Stimulated activated CD4-positive, alpha-beta T cell treated with anti-CD3 and anti-CD28 coated beads, Interleukin-15, amount 100 ng/mL, for 24 hours (primary cell): ENCODE measurements at places on chromosomes 1 and 21.

GRCh38 chr21:15282665-15283064 lies 217.9 kb upstream of the NRIP1 start:
- DNase-seq = no peak

DNA sequence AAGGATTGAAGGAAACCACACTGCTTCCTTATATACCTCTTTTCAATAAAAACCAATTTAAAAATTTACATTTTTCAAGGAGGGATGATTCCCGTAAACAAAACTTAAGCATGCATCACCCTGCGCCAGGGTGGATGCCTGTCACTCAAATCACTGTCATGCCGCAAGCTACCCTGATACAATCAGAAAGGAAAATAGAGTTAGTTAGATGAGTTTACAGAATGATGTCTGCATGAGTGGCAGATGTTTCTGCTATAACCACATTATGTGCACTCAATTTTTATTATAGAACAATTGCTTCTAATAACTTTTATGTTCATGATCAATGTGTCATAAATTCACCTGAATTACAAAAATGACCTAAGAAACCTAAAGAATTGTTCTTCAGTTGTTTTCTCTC lies 123.4 kb upstream of the ADGRL4 start:
- DNase-seq = no peak

DNA sequence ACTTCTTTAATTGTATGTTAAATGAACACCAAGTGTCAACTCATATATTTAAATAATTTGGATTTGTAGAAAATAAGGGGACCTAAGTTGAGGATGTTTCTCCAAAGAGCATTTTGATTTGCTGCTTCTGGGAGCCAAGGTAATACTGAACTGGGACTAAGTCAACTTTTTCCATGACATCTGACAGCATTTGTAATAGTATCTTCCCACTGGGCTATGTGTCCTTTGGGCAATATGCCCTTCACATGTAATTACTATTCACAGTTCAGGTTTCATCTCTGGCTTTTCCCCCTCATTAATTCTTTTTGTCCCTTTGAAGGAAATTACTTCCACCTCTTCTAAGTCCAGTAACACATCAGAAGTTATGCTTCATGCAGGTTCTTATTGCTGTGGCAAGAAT lies 36.7 kb upstream of the HP1BP3 start:
- DNase-seq = no peak

GRCh38 chr1:70487910-70488665 lies 77.0 kb downstream of the CTH start:
- peak; percentile 17 for DNase-seq

DNA sequence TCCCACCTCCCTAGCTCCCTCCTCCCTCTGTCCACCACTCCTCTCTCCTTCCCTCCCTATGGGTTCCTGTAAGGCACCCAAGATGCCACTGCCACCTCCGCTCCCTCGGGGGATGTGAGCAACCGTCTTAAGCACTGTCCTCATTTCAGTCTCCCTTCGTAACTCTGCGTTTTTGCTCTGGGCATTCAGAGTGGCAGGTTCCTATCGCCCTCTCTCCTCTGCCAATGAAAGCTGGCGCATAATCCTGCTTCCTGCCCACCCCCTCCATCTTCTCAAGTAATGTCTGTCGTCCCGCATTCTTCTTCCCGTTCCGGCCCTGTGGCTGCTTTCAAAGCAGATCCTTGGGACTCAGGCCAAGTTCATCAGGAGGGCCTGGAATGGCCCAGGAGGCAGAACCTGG lies 253.9 kb upstream of the TMEM51 start:
- no peak for DNase-seq

GRCh38 chr21:29647353-29647781 lies 292.4 kb downstream of the GRIK1 start:
- DNase-seq = no peak
